Left colon (tissue), 2 donors: ENCODE measurements at places on chromosomes 7 and 10. TPM values are rescaled to one million over a fixed set of nuclear protein-coding genes. Genes with fewer than 3 reads are reported as not detected.

SH2D4B gene
- total RNA-seq, result not detected

PDZD7 gene
- total RNA-seq, result 0.21 TPM

DRGX gene
- 0.11 TPM for total RNA-seq

ADAM12 gene
- total RNA-seq, result 0.28 TPM

PPP1R9A gene
- total RNA-seq, result 24.0 TPM

ATRNL1 gene
- total RNA-seq, result 0.89 TPM
